Stimulated activated CD4-positive, alpha-beta T cell treated with anti-CD3 and anti-CD28 coated beads, Interleukin-4, amount 100 ng/mL, for 48 hours (primary cell): ENCODE measurements at places on chromosomes 13 and 19.

GRCh38 chr13:36675213-36675536, 1.4 kb downstream of the SERTM1 start:
- no peak for DNase-seq

GRCh38 chr13:110471833-110472162, 89.7 kb downstream of the RAB20 start:
- DNase-seq, result peak; percentile 15

DNA sequence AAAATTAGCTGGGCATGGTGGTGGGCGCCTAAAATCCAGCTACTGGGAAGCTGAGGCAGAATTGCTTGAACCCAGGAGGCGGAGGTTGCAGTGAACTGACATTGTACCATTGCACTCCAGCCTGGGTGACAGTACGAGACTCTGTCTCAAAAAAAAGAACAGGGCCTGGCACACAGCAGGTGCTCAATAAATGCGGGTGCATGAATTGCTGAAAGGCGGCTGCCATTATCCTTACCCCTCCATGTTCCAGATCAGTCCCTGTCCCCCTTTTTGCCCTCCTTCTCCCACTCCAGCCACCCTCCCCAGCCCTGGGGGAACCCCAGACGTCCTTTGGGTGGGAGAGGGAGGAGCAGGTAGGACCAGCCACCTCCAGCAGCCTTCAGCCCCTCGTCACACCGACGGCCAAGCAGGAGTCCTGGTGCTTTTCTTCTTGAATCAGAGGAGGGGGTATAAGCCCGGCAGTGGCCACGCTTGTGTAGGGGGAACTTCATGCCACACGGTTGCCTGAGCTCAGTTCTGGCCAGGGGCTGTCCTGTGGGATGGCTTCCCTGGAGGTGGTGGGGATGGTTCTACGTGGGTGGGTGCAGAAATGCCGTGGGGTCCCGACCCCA, 20.4 kb upstream of the NFIC start:
- no peak for DNase-seq

- DNase-seq, result no peak
Measured at GRCh38 chr13:80524447-80525215, 183.7 kb upstream of the SPRY2 start.

- no peak for DNase-seq
Measured at GRCh38 chr19:50573741-50574461, 5.7 kb upstream of the LRRC4B start.

GRCh38 chr13:35785576-35786303, 309.3 kb upstream of the MAB21L1 start:
- no peak for DNase-seq

GRCh38 chr13:25301347-25302113, at the start of gene NUP58:
Gene NUP58, plus strand, starts transcription at chr13:25301625. Its CDS starts 149 bp downstream, at chr13:25301774.
- DNase-seq, result peak; percentile 92

- no peak for DNase-seq
Measured at GRCh38 chr19:2974342-2975041, 2.9 kb upstream of the TLE6 start.

DNA sequence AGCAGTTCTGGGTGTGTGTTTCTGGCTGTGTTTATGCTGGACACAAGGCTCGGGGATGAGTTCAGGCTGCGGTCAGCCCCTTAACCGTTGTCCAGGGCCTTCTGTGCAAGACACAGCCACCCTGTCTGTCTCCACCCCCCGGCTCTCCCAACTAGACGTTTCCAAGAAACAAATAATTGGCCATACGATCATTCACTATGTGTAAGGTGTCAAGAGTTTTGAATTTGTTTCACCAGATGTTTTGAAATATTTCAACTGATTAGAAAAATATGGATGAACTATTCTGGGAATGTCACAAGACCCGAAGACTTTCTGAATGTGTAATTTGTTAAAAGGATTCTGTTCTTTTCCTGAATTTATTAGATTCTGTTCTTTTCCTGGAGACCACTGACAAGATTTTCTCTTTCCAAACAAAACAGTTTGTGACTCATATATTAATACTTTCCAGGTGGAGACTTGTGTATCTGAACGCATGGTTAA, 318.2 kb downstream of the MYO16 start:
- no peak for DNase-seq

- DNase-seq, result no peak
Measured at GRCh38 chr19:46670813-46671212, 9.8 kb upstream of the DACT3 start.

DNA sequence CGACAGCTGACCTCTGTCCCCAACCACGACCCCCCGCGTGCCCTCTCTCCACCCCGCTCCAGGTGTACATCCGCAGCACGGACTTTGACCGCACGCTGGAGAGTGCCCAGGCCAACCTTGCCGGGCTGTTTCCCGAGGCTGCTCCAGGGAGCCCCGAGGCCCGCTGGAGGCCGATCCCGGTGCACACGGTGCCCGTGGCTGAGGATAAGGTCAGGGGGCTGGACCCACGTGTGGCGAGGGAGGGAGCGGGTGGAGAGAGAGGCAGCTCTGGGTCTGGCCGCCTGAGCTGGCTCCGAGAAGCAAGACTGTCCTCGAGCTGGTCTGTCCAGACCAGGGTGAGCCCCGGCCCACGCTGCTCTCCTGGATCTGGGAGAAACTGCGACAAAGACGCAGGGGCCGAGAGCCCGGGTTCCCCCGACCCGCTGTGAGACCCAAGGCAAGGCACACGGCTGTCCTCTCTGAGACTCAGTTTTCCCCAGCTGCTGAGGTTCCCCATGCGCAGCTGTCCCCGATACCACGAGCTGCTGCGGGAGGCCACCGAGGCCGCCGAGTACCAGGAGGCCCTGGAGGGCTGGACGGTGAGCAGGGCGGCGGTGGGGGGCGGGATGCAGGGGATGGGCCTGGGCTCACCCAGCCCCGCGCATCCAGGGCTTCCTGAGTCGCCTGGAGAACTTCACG, 1.5 kb downstream of the ACP4 start:
- DNase-seq, result no peak

DNA sequence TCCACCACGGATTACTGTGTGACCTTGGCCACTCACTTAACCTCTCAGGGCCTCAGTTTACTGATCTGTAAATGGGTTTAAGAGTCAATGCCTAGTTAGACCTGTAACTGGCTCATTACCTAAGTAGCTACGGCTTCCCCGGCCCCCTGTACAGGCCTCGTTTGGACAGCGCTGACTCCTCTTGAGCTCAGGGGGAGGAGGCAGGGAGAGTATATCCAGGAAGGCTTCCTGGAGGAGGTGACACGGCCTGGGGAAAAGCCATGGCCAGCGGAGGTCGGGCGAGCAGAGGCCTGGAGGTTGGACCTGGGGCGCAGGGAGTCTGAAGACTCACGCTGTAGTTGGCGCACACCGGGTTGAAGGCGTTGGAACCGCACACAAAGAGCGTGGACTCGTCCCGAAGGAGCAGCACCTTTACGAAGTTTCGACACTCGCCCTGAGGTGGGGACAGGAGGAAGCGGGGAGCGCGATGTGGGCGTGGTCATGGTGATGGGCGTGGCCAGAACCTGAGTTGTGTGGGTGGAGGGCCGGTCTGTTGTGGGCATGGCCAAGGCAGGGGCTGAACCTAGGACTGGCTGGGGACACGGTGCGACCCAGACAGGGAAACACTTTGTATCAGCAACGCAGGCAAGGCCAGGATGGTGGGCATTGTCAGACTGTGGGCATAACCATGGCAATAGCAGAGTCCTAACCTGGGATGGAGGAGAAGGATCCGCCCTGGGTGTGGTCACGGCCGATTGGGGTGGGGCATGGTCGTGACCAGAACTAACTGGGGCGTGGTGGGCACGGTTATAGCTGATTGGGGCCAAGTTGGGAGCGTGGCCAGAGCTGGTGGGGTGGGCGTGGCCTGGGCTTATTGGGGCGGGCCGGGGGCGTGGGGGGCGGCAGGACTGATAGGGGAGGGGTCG, 3.6 kb downstream of the SEMA6B start:
- no peak for DNase-seq

DNA sequence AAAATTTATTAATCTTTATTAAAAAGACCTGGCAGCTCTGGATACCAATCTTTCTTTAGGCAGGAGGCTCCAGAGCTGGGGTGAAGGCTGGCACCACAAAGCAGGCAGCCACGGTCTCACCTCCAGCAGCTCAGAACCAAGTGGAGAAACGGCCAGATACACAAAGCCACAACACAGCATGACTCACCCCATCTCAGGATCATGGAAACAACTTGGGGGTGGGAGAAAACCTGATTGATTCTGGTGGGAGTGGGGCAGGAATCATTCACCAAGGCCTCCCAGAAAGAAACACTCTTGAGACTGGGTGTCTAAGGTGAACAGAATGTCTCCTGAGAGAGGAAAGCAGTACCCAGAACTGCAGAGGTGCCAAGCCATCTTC, 64.2 kb downstream of the CRYL1 start:
- no peak for DNase-seq

DNA sequence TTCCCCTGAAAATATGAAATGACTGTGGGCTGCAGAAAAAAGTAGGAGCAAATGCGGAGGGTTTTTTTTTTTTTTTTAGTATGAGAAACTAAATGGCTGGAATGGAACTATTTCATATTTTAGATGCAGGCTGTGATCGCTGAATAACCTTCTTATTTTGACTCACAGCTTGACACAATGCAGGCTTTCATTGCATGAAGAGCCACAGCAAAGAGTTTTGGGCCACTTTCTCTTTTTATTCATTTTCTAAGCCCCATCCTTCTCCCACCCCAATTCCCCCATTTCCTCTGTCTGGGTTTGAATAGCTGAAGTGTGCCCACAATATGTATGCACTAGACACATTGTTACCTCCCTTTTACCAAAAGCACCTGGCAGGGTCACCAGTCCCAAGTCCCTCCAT, 125.9 kb downstream of the COG6 start:
- no peak for DNase-seq

DNA sequence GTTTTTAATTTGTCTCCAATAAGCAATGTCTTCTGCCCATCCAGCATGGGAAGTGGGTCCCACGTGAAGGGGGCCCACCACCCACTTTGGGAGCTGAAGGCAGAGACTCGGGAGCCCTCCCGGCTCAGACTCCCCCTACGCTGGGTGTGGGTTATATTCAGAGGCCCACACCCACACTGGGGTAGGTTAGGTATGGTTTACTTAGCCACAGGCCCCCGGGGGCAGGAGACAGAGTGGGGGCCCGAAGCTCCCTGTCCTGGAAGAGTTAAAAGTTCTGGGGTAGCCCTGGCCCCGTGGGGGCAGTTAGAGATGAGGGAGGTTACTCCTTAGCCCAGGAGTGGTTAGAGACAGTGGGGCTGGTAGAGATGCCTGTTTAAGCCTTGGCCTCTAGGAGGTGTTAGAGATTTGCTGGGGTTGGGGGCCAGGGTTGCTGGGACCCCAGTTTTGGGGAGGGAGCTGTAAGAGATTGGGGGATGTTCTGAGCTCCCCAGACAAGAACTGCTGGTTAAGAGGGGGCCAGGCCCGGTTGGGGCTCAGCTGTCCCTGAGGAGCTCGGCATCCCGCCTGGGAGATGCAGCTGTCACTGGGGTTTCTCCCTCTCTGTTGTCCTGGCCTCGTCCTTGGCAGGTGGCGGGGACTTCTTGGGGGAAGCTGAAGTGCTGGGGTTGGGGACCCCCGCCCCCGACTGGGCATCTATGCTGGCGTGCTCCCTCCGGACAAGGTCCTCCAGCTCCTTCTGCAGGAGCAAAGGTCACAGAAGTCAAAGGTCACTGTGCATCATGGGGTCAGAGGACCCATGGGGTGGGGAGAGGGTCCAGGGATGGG, 712 bp upstream of the RINL start:
- DNase-seq, result no peak

DNA sequence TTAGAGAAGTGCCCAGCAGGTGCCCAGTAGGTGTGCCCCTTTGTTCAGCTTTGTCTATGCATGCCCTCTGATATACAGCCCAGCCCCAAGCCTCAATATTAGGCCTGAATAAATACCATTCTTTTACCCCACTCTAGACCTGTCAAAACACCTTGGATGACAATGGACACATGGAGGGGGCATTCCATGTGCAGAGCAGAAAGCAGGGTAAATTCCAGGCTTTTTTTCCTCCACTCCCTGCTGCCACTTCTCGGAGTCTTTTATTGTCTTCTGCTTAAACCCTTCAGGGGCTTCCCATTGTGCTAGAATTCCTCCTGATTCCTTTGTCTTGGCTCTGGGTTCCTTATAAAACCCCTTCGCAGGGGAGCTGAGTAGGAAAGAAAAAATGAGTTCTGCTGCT, 5.8 kb upstream of the FRY start:
- no peak for DNase-seq

GRCh38 chr19:40397568-40397906, 7.6 kb upstream of the HIPK4 start:
- DNase-seq, result no peak

DNA sequence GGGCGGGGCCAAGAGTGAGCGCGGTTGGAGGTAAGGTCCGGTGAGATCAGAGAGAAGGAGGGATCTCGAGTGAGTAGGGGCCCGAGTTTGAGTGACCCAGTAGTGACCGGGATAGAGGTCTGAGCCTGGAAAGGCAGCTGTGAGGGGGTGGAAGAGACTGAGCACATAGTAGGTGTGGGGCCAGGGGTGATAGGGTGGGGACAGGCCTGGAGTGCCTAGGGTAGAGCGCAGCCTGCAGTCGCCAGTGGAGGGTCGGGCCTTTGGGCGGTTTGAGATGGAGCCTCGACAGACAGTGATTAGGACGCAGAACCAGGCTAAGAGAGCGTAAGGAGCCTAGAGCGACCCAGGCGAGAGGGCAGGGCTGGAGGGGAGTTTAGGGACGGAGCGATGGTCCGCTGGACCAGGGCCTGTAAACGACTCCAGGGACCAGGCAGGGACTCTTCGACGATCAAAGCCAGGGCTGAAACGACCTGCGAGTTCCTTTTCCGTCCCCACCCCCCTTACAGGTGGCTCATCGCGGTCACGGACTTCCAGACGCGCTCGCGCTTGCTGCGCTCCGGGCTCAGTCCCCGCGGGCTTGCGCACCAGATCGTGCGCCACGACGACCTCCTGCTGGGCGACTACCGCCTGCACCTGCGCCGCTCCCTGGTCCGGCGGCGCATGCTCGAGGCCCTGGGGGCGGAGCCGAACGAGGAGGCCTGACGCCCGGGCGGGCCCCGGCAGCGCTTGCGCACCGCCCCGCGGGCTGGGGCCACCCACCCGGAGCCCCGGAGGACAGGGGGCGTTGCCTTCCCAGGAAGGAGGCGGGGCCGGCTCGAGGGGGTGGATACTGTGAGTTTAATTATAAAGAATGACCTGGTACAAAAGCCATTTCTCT, 9.4 kb downstream of the C19orf81 start:
- peak; percentile 51 for DNase-seq
